ENCODE measurements at places on chromosomes 4 and X.

GRCh38 chr4:26748811-26749210 lies 111.8 kb upstream of the STIM2 start:
- DNase-seq = no peak

DNA sequence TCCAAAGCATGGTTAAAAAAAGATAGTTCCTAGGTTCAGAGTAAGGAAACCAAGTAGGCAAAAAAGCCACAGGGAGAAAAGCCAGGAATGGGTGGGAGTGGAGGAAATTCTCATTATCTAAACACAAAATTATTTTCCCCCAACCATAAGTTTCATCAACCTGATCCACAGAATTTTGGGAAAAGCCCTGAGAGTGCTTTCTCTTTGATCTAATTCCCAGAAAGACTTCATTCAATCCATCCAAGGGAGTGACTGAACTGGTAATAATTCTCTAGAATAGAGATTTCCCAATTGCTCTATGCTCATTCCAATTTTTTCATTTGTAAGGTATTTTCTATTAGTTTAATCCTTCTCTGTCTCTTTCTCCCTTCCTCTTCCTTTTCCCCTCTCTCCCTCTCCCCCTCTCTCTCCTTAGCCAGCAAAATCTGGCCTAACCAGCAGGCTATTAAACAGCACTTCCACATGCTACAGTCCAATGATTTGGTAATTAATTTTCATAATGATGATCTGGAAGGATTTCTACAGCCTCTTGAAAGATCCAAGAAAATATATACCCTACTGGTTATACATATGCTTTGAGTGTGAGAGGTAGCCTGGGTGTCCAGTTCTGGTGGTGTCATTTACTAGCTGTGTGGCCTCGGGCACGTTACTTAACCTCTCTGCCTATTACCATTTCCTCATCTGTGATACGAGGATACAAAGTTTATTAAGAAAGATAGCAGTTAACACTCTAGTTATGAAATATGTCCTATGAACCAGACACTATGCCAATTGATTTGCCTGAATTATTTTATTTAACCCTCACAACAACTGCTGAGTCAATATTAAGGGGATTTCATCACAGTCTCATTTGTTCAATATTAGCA lies 251.5 kb upstream of the RASGEF1B start:
- no peak for DNase-seq

- DNase-seq = no peak
Observed at GRCh38 chr4:185204238-185204910, 574 bp upstream of the CFAP97 start.

DNA sequence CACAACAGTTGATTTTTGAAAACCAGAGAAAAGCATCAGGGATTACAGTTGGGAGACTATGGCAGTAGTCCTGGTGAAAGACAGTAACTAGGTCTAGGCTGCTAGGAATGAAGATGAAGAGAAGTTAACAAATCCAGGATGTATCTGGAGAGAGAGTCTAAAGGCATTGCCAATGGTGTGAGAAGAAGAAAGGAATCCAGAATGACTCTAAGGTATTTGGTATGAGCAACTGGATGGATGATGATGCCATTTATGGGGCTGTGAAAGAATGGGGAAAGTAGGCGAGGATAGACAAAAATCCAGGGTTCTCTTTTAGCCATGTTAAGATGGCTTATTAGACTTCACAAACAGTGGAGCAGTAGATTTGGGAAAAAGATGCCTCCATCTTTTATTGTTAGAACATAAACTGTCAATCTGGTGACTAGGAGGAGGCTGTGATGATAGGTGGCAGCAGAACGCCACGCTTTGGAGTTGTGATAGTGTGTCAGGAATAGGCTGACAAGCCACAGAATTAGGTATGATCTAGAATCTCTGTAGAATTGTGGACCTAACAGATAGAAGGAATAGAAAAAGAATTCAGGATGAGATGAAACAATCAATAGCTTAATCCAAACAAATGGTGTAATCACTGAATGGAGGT lies 27.3 kb upstream of the JADE1 start:
- DNase-seq = peak; percentile 12

GRCh38 chr4:186097386-186097785 lies 7.1 kb upstream of the FAM149A start:
- DNase-seq = no peak

DNA sequence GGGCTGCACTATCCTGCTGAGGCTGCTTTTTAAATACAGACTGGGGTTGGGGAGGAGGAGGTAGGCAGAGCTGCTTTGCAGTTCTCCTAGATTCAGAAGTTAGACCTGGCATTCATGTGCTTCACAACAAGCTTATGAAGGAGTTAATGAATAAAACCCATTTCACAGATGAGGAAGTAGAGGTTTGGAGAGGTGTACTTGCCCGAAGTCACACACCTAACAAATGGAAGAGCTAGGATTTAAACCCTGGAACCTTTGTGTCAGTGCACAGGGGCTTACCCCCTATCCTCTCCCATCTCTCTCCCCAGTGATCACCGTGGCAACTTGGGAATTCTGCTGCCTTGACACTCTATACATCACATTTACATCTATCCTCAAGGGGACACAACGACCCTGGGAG lies 3.6 kb upstream of the MTM1 start:
- DNase-seq = no peak

DNA sequence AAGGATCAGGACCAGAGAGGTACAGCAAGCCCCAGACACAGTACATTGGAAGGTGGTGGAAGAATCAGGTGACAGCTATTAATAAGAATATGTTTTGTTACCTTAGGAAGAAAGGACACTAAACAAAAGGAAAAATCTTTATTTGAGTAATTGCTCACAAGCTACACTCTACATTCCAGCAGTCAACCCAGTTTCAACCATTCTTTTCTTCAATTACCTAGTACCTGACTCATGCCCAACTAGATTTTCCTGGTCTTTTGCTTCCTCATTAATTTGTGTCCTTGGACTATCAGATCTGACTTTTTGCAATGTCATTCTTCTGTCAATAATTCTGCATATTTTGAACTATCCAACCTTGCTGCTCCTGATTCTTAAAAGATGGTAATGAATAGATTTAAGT lies 22.5 kb upstream of the GLRA2 start:
- DNase-seq = no peak

GRCh38 chr4:43607827-43608461 lies 715.4 kb downstream of the GRXCR1 start:
- no peak for DNase-seq

DNA sequence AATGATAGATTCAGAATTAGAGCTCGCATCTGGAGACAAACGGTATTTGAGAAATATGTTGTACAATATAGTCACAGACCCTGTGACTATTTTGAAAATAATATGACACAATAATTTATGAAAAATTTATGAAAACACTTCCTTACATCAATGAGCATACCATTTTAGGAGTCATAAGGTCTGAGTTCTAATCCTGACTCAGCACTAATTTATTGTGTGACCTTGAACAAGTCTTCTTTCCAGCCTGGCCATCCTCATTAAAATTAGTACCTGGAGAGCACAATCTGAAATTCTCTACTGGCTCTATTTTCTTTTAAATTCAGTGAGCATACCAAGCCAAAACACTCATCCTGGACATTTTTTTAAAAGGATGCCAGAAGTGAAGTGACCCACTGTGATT lies 622.3 kb downstream of the SMARCA1 start:
- no peak for DNase-seq

GRCh38 chr4:85701861-85702321 lies 226.9 kb downstream of the ARHGAP24 start:
- no peak for DNase-seq

GRCh38 chrX:139882299-139882698 lies 50.6 kb downstream of the ATP11C start:
- DNase-seq = no peak

- no peak for DNase-seq
Observed at GRCh38 chrX:154443479-154443910, 446 bp upstream of the FAM50A start.

Data from stimulated activated CD8-positive, alpha-beta memory T cell treated with anti-CD3 and anti-CD28 coated beads, Interleukin-12 subunit alpha, Interleukin-12 subunit beta, amount 100 ng/mL, for 4 hours (primary cell).